Activated CD4-positive, alpha-beta T cell treated with anti-CD3 and anti-CD28 coated beads, Interleukin-2, amount 10 ng/mL, durations not matched to agents 7 days and 5 days (primary cell): ENCODE measurements at places on chromosomes 12 and 14. TPM values are rescaled to one million over a fixed set of nuclear protein-coding genes. Genes with fewer than 3 reads are reported as not detected.
A peak's percentile ranks its signal among the peaks of the same experiment; 100 is the strongest.

DNA sequence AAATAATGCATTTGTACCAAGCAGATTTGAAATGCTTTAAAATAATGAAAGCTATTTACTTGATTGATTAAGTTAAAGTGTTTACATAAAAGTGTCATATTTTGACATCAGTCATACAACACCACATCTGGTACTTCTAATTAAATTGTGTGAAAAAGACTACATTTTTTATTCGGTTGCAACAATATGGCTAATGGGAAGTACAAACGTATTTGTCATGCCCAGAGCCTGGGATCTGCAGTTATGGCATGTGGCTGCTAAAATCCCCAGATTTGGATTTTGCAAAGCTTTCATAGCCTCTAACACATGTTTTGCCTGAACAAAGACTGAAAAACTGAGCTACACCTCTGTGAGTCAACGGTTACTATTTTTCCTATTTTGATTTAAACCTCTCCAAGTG, 66.6 kb downstream of the LLPH start:
- no peak for DNase-seq
- peaks cover 27% of the 10 kb centered on the region for H3K27me3 ChIP-seq
- no peaks in the 10 kb centered on the region for H3K36me3 ChIP-seq
- no peak overlapping the region for H3K27ac ChIP-seq
- H3K4me1 ChIP-seq: peaks cover 7% of the 10 kb centered on the region
- H3K4me3 ChIP-seq: no peak overlapping the region

DNA sequence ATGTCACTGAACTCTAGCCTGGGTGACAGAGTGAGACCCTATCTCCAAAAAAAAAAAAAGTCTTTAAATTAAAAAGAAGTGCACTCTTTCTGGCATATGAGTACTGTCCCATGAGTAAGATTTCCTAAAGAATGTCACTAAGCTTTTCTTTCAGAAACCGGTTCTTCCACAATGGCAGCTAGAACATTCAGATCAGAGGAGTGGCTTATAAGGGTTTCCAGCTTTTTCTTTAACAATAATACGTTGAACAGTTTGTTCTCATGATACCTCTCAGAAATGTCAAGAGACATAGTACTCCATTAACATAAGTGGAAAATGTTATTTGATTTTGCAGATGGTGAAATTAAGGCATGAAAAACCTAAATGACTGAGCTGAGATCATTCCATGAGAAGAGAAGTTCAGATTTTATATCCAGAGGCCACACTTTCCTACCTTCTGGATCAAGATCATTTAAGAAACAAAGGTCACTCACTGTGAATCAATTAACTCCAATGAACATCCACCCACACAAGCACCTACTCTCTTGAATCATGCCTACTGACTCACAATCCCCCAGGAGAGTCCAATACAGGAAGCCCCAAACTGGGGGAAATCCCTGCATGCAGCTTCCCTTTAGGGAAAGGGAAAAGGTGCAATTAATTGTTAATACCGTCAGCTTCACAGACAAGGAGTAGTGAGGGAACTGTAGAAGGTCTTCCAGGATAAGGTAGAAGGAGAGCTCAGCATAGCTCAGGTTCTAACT, 86.9 kb downstream of the SPTSSA start:
- H3K36me3 ChIP-seq: no peaks in the 10 kb centered on the region
- H3K27ac ChIP-seq: no peak overlapping the region
- no peak overlapping the region for H3K4me3 ChIP-seq
- peaks cover 4% of the 10 kb centered on the region for H3K27me3 ChIP-seq
- no peak for DNase-seq
- H3K4me1 ChIP-seq: no peaks in the 10 kb centered on the region

GRCh38 chr12:132866251-132866828, 21.1 kb downstream of the CHFR start:
- H3K27me3 ChIP-seq: no peaks in the 10 kb centered on the region
- H3K36me3 ChIP-seq: peaks cover 58% of the 10 kb centered on the region
- H3K4me1 ChIP-seq: peaks cover 26% of the 10 kb centered on the region
- no peak overlapping the region for H3K27ac ChIP-seq

DNA sequence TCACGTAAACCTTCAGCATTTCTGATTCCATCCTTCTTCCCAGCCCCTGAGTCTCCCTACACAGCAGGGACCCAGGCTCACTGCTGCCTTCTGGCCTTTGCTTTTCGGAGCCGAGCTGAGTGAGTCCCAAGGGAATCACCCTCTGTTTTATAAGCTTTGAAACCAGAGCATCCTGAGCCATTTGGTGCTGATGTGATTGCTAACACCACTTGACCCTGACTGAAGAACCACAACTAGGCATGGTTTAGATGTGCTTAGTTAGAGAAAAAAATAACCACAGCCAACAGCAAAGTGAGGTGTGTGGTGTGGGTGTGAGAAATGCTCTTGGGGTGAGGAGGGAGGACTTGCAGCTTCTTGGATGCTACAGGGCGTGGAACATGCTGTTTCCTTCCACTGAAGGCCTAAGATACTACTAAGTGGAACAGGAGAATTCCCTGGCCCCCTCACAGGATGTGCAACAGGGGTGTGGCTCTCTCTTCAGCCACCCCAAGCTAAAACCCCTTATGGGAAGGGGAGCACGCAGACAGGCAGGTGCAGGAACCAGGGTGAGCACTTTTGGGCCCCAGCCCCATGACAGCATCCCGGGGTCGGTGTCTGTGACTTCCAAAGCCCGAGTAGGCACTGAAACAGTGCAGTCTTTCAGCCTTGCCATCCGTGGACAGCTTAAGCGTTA, at the start of gene TC2N:
Gene TC2N (minus strand): TSS at position 221 of the 673 bp plus-strand sequence. CDS start 53,767 bp downstream, outside the sequence.
- peaks cover 73% of the 10 kb centered on the region for H3K4me1 ChIP-seq
- H3K36me3 ChIP-seq: peaks cover 48% of the 10 kb centered on the region
- H3K27ac ChIP-seq: peak within 1 kb of the TSS; percentile 97
- H3K4me3 ChIP-seq: peak within 1 kb of the TSS; percentile 97
- H3K27me3 ChIP-seq: no peaks in the 10 kb centered on the region

GRCh38 chr12:92621833-92622232, 81.0 kb upstream of the PLEKHG7 start:
- H3K27me3 ChIP-seq: no peaks in the 10 kb centered on the region
- no peaks in the 10 kb centered on the region for H3K36me3 ChIP-seq
- no peak for DNase-seq
- no peak overlapping the region for H3K27ac ChIP-seq

The TAS2R7 gene
- total RNA-seq: not detected

The CEBPE gene
- 0.67 TPM for total RNA-seq

The NINJ2 gene
- 6.7 TPM for total RNA-seq

GRCh38 chr12:29711381-29711780, 72.4 kb downstream of the TMTC1 start:
- no peak for DNase-seq
- no peak overlapping the region for H3K4me3 ChIP-seq
- no peak overlapping the region for H3K27ac ChIP-seq

GRCh38 chr14:20798318-20798717, 4.3 kb downstream of the RNASE1 start:
- no peak for DNase-seq
- no peak overlapping the region for H3K4me3 ChIP-seq

DNA sequence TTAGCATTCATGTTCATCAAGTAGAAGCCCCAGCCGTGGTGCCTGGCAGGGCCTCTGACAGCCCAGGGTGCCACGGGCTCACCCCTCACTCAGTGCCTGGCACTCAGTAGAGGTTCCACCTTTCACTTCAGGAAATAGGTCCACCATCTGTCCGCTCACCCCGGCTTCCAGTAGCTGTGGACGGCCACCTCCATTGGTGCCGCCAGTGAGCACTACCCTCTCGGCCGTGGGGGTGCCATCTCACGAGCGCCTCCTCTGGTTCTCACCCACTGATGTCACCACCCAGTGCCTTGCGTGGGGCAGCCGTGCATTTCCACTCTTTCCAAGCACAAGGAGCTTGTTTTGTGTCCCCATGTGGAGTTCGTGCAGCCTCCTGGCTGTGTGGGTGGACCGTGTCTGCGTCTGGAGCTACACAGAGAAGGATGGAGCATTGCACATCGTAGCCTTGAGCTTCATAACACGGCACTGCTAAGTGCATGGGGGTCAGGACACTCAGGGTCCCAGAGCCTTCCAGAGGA, 41.0 kb upstream of the MMP17 start:
- no peak overlapping the region for H3K4me3 ChIP-seq
- no peaks in the 10 kb centered on the region for H3K4me1 ChIP-seq
- no peak for DNase-seq
- H3K27ac ChIP-seq: no peak overlapping the region
- H3K27me3 ChIP-seq: no peaks in the 10 kb centered on the region
- H3K36me3 ChIP-seq: peaks cover 30% of the 10 kb centered on the region

The OASL gene
- total RNA-seq: 34.2 TPM

GRCh38 chr12:123047289-123047688, 66.8 kb downstream of the ARL6IP4 start:
- peaks cover 40% of the 10 kb centered on the region for H3K4me1 ChIP-seq
- H3K36me3 ChIP-seq: no peaks in the 10 kb centered on the region
- H3K4me3 ChIP-seq: no peak overlapping the region

The DIO3 gene
- total RNA-seq: not detected

The RILPL1 gene
- total RNA-seq: 0.79 TPM

GRCh38 chr12:40718878-40719372, 26.7 kb downstream of the CNTN1 start:
- DNase-seq: no peak
- H3K27ac ChIP-seq: no peak overlapping the region
- no peak overlapping the region for H3K4me3 ChIP-seq
- no peaks in the 10 kb centered on the region for H3K36me3 ChIP-seq

GRCh38 chr14:96324219-96324618, 38.9 kb downstream of the ATG2B start:
- no peak overlapping the region for H3K27ac ChIP-seq
- H3K36me3 ChIP-seq: peaks cover 14% of the 10 kb centered on the region
- H3K4me1 ChIP-seq: peaks cover 4% of the 10 kb centered on the region
- DNase-seq: no peak
- H3K4me3 ChIP-seq: no peak overlapping the region

DNA sequence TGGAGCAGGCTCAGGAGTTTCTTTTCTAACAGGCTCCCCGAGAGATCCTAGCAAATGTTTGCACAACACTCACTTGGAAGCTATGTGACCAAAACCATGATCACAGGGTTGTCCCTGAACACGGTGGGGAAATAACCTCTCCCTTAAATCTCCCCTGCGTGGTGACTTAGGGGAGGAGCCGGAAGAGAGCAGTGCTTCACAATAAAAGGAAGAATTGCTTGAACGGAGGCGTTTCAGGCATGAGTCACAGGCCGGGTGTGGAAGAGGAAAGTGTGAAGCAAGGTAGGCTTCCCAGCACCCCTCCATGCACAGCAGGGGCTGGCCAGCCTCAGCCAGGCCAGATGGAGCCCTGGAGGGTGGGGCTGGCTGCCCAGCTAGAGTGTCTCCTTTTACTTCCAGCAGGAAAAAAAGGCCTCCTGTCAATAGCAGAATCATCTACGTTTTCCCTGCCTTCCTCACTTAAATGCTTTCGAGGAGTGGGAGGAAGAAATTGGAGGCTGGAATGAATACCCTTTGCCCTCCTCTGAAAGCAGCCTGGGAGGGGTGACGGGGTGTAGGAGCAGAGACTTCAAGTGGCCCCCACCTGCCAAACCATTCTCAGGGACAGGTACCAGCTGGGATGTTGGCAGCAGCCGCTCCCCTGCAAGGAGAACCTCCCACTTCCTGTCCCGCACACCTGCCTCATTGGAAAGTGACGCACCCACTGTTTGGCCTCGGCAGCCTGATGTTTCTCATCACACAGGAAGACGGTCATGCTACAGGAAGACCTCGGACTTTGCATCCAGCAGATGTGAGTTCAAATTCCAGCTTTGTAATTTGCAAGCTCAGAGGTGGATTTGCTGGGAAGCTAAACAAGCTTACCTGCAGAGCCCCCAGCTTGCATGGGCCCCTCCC, 30.1 kb upstream of the PPP2R5C start:
- H3K27me3 ChIP-seq: no peaks in the 10 kb centered on the region
- peak overlapping the region; percentile 31 for H3K4me3 ChIP-seq

GRCh38 chr14:42869681-42870080, 1263.0 kb downstream of the LRFN5 start:
- H3K27me3 ChIP-seq: no peaks in the 10 kb centered on the region
- no peaks in the 10 kb centered on the region for H3K36me3 ChIP-seq
- H3K4me3 ChIP-seq: no peak overlapping the region
- H3K27ac ChIP-seq: no peak overlapping the region

DNA sequence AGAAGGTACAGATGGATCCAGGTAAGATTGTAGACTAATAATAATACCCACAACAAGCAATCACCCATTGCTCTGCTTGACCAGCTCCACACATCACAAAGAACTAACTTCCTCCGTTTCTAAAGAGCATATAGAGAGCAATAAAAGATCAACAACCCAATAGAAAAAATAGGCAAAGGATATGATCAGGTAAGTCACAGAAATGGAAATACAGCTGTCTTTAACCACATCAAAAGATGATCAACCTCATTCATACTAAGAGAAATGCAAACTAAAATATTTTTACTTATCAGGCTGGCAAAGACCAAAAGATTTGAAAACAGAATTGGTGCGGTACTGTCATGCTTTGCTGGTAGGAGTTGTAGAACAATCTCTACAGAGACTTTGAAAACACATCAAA, 8.9 kb downstream of the C2CD5 start:
- H3K36me3 ChIP-seq: peaks cover 52% of the 10 kb centered on the region
- H3K27me3 ChIP-seq: no peaks in the 10 kb centered on the region
- H3K4me1 ChIP-seq: peaks cover 35% of the 10 kb centered on the region
- no peak overlapping the region for H3K4me3 ChIP-seq
- DNase-seq: no peak
- peak overlapping the region; percentile 17 for H3K27ac ChIP-seq

GRCh38 chr14:92659765-92660561, 88.5 kb downstream of the LGMN start:
- DNase-seq: no peak
- no peak overlapping the region for H3K4me3 ChIP-seq
- peak overlapping the region; percentile 52 for H3K27ac ChIP-seq
- peaks cover 91% of the 10 kb centered on the region for H3K36me3 ChIP-seq
- no peaks in the 10 kb centered on the region for H3K27me3 ChIP-seq

The SLC38A2 gene
- 283 TPM for total RNA-seq

DNA sequence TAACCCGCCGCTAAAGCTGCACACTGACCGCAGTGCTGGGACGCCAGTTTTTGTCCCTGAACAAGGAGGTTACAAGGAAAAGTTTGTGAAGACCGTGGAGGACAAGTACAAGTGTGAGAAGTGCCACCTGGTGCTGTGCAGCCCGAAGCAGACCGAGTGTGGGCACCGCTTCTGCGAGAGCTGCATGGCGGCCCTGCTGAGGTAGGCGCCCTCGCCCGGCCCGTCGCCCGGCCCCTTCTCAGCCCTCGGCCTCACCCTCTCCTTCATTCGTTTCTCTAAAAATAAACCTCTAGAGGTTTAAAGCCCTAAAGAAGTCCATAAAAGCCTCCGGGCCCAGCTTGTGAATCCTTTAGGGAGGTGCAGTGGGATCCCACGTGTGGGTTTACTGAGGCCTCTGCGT, 52.2 kb upstream of the AMN start:
- H3K27me3 ChIP-seq: no peaks in the 10 kb centered on the region
- peaks cover 5% of the 10 kb centered on the region for H3K4me1 ChIP-seq
- peaks cover 11% of the 10 kb centered on the region for H3K36me3 ChIP-seq
- DNase-seq: no peak

The IQSEC3 gene
- total RNA-seq: not detected
